Inflammatory macrophage treated with lipopolysaccharide for 4 hours (primary cell): ENCODE measurements at places on chromosomes 5 and 9.

DNA sequence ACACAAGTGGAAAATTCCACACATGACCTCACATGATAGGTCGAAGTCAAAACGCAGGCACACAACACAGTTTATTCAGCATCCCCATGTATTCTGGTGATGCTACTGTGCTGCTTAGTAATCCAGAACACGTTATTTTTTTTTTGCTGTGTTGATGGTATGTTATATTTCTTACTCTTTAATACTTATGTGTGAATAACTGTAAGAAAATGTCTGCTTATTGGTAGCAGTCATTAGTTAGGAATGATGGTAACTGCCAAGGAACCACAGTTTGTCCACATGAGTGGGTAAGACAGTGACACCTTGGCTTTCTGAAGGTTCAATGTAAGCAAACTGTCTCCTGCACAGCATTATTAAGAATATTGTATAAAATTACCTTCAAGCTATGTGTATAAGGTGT is 107.7 kb upstream of the DAPK1 start:
- DNase-seq = no peak

DNA sequence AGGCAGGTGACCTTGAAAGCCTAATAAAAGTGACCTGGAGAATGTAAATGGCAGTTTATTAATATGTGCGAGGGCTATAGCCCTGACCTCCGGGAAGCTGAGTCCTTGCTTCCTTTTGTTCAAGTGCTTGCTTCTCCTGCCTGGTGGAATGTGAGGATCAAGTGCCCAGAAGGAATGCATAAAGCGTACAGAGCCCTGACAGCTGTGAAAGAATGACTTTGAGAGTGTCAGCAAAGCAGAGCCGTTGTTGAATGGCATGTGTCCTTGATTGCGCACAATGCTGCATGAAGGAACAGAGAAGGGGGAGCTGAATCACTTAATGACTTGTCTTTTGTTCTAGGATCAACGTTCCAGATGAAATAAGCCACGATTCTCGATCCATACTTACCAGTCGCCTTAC is 133.0 kb downstream of the SLF1 start:
- no peak for DNase-seq

DNA sequence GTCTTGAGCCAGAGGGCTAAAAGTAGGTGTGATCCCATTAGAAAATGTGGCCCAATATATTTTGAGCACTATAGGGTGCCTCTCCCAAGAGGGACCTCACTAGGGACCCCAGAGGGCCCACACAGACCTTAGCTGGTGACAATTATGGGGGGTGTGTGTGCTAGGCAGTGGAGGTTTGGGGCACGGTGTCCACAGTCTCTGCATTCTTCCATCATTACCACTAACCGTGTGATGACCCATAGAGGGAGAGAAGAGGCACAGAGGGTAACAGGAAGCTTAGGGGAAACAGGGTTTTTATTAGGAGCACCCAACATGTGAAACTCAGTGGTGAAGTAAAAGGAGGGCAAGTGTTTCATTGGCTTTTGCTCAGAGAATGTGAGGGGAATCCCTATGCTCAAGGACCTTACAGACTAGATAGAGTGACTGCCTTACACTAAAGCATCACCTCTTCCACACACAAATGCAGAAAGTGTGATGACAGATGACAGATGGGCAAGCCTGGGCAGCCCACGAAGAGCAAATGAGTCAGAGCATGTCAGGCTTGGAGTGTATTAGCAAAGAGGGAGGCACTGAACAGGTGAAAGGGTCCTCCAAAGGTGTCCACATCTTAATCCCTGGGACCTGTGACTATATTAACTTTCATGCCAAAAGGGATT is 2.5 kb upstream of the ACTL7A start:
- no peak for DNase-seq

DNA sequence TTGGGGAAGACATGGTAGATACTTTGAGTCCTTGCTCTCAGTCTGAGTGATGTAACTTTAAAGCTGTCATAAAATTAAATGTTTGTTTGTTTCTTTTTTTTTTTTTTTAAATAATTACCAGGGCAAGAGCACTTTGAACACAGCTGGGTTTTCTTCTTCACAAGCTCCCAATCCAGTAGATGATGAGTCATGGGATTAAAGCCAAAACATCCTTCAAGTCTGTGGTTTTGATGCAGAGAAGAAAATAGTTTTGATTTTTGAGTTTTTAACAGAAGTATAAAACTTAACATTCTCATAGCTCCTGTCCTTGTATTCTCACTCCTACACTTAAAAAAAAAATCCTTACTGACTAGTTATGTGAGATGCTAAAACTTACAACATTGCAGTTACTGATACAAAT is 34.8 kb upstream of the IL31RA start:
- no peak for DNase-seq

GRCh38 chr9:137388589-137389427 is 34.2 kb downstream of the EXD3 start:
- no peak for DNase-seq

DNA sequence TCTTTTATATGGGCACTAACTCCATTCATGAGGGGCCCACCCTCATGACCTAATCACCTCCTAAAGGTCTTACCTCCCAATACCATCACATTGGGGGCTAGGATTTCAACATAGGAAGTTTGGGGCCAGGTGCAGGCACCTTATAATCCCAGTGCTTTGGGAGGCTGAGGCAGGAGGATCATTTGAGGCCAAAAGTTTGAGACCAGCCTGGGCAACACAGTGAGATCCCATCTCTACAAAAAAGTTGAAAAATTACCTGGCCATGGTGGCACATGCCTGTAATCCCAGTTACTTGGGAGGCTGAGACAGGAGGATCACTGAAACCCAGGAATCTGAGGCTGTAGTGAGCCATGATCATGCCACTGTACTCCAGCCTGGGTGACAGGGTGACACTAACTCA is 76.7 kb downstream of the MYO10 start:
- DNase-seq = no peak

- peak; percentile 46 for DNase-seq
Measured at GRCh38 chr5:159098603-159099436, 896 bp downstream of the EBF1 start.

GRCh38 chr9:128382261-128382660 is 11.1 kb downstream of the URM1 start:
- no peak for DNase-seq

DNA sequence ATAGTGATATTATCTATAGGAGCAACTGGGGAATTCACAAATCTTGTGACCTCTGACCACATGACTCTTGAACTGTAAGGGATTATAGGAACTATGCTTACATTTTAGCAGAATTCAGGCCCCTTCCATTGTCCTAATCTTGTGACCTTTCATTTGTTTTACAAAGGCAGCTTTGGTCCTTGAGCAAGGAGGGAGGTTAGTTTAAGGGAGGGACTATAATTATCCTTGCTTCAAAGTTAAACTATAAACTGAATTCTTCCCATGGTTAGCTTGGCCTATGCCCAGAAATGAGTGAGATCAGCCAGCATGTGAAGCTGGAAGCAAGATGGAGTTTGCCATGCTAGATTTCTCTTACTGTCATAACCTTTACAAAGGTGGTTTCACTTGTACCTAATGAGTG is 51.2 kb downstream of the TARS1 start:
- no peak for DNase-seq

GRCh38 chr5:74174366-74174765 is 466.2 kb downstream of the ENC1 start:
- no peak for DNase-seq

GRCh38 chr5:9241479-9242305 is 304.2 kb downstream of the SEMA5A start:
- DNase-seq = no peak

DNA sequence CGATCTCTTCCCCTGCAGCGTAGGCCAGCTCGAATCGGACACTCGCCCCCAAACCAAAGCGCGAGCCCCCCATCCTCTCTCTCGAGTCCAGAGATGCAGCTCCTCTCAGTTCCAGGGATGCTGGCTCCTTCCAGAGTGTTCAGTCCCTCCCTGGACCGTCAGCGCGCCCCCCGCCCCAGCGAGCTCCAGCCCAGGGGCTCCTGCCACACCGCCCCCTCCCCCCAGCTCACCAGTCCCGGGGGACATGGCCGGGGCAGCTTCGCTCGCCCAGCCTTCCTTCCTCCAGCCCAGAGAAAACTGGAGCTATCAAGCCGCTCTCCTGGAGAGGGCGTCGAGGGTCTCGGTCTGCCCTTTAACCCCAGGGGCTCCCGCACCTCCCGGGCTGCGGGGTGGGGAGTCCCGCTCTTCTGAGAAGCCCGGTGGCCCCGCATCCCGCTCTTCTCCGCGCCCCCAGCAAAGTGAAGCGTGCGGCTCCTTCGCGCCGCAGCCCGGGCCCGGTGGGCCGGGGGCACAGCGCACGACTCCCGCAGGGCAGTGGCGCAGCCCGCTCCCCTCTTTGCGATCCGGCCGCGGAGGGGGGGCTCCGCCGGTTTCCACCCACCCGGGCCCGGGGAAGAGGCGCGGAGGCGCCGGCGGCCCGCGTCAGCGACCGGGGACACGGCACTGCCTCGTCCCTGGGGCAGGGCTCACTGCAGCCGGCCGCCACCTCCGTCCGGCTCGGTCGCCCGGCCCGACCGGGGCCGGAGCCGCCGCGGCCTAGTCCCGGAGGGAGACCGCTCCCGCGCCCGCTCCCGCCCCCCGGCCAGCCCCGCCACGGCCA is 587 bp downstream of the MIER3 start:
- DNase-seq = peak; percentile 10

DNA sequence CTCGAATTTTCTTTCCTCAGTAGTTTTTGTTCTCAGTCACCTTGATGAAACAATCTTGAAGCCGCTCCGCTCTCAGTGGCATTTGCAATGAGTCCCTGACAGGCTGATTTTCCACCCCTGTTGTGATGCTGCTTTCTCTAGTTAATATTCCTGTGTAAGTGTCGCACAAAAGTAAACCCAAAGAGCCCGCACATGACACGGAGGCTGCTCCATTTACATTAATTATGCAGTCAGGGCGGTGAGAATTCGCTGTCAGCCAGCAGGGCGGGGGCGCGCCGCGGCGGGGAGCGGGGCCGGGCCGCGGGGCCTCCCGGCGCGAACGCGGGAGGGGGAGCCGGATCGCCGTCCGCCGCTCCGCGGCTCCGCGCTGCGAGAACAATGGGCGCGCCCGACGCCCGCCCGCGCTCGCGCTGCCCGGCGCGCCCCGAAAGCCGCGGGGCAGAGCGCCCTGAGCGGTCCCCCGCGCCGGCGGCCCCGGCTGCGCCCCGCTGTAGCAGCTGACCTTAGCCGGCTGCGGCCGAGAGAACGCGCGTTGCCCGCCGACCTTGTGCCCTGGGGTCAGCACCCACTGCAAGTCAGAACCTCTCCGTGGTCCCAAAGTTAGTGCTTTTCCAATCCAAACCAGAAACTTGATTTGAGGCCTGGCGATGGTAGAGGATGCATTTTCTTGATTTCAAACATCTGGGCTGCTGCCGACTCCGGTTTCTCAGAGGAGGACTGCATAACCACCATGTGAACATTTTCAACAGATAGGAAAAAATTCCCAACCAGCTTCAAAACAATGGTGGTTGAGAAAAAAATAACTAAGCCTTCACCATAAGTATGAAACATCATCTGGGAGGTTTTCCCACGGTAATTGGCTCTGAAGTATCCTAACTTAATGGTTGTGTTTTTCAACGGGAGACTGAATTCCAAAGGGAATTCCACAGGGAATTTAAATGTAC is 142.6 kb downstream of the PBX3 start:
- peak; percentile 15 for DNase-seq

GRCh38 chr5:177105691-177106476 is 19.2 kb downstream of the FGFR4 start:
- no peak for DNase-seq

GRCh38 chr5:103565719-103566118 is 3.1 kb upstream of the NUDT12 start:
- no peak for DNase-seq

GRCh38 chr5:11531811-11532555 is 372.3 kb downstream of the CTNND2 start:
- DNase-seq = no peak

DNA sequence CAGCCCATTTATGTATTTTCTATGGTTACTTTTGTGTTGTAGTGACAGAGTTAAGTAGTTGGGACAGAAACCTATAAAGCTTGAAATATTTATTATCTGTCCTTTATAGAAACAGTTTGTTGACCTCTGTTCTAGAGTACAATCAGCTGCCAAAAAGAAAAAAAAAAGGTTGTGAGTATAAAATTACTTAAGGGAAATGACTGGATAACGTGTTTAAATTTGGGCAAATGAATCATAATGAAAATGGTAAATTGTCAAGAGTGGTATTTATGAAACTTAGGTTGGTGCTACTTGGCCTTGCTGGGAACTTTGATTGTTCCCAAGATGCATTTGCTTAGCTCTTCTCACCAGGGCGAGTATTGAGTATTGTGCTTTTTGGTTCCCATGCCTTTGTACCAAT is 70.2 kb upstream of the IL6ST start:
- DNase-seq = no peak

DNA sequence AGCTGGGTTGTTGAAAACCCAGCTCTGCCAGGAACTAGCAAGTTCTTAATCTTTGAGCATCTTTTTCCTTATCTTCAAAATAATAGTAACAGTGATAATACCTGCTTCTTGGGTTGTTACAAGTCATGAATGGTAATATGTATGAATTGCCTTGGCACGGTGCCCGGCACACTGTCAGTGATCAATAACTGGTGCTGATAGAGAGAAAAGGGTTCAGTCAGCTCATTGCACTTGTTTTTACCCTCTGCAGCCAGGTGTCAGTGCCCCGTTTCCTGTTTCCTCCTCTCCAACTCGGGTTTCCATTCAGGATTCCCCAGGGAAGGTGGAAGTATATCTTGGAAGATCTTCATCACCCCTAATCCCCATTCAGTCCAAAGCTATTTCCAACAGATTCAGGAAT is 15.8 kb upstream of the NIPAL4 start:
- DNase-seq = no peak

DNA sequence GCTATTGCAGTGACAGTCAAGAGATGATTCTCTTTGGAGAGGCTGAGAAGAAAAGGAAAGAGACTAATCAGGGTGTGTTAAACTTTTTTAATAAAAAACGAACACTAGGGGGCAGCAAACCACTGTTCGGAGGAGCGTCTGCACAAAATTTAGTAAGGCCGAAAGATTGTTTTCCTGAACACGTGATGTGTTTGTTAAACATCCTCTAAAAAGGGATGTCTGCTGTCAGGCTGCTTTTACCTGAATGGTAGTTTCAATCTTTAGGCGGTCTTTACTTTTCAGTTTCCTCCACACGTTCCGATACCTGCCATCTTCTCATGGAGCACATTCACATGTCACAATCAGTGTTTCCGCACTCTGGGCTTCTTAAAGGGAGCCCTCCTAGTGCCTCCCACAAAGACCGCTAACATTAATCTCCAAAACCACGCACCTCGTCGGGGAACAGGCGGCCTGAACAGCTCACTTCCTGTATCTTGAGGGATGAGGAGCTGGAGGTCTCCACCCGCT is 125.2 kb downstream of the GPBP1 start:
- DNase-seq = peak; percentile 71

- DNase-seq = no peak
Measured at GRCh38 chr5:177470759-177471536, 2.5 kb downstream of the DBN1 start.

GRCh38 chr5:171573451-171574225 is 154.2 kb downstream of the FGF18 start:
- no peak for DNase-seq

- DNase-seq = no peak
Measured at GRCh38 chr5:158205992-158206391, 347.0 kb upstream of the CLINT1 start.
